Hematopoietic multipotent progenitor cell (in vitro differentiated cells): ENCODE measurements at places on chromosomes 4 and X.

DNA sequence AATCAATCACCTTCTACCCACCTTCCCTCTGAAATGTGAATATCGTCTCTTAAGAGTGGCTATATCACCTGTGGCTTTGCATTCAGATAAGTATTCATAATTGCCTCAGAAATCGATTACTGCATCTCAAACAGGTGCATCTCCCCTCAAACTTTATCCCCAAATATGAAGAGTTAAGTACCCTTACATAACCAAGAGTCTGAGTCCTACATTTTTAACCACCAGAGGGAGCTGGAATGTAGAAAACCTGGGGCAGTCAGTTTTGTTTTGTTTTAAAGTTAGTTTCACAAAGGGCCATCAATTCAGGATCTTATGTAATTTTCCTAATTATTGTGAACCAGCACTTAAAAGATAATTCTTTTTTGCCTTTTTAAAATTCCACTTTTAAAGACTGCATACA lies 5.7 kb downstream of the TCEANC start:
- DNase-seq, result no peak

GRCh38 chrX:153832728-153833127 lies 2.4 kb upstream of the PDZD4 start:
- no peak for DNase-seq

- no peak for DNase-seq
Observed at GRCh38 chrX:3268829-3269228, 77.6 kb downstream of the MXRA5 start.

DNA sequence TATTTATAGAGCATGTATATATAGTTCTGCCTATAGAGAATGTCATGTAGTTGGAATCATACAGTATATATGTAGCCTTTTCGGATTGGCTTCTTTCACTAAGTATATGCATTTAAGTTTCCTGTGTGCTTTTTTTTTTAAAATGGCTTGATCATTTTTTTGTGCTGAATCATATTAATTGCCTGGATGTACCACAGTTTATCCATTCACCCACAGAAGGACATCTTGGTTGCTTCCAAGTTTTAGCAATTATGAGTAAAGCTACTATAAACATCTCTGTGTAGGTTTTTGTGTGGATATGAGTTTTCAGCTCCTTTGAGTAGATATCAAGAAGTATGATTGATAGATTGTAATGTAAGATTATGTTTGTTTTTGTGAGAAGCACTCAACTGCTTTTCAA lies 23.8 kb downstream of the PTTG2 start:
- no peak for DNase-seq

- DNase-seq, result no peak
Observed at GRCh38 chr4:22434895-22435294, 81.0 kb downstream of the ADGRA3 start.

DNA sequence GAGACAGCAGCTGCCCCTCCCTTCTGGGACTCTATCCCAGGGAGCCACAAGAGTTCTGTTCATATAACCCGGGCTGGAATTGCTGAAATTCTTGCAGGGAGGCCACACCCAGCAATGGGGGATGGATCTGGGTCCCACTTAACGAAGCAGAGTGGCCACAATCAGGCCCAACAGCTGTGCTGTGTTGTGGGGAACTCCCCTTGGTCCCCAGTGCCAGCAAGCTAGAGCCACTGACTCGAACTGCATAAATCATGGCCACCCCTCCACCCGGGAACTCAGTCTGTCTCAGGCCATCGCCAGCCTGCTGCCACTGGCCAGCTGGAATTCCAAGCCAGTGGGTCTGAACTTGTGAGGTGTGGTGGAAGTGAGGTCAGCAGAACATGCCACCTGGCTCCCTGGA lies 111.1 kb downstream of the KLF8 start:
- no peak for DNase-seq

GRCh38 chrX:130330706-130331105 lies 9.0 kb upstream of the SLC25A14 start:
- DNase-seq, result peak; percentile 43

DNA sequence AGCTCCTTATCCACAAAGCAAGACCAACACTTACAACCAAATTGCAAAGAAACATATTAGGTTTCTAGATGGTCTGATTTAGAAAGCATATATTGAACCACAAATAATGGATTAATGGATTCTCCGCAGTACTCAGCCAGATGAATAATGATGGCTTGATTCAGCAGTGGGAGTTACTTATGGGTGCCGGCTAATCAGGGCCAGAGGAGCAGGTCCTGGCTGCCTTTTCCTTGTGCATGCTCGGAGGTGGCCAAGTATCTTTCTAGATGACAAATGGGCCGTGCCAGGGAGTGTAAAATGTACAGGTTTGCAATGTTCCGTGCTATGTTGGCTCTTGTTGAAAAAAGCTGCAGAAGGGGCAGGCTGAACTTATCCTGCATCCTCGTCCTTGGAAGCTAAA lies 70.2 kb downstream of the VCX3A start:
- DNase-seq, result no peak

GRCh38 chr4:111675746-111676145 lies 469.5 kb upstream of the FAM241A start:
- no peak for DNase-seq

GRCh38 chrX:142238536-142238935 lies 33.4 kb upstream of the MAGEC2 start:
- no peak for DNase-seq

DNA sequence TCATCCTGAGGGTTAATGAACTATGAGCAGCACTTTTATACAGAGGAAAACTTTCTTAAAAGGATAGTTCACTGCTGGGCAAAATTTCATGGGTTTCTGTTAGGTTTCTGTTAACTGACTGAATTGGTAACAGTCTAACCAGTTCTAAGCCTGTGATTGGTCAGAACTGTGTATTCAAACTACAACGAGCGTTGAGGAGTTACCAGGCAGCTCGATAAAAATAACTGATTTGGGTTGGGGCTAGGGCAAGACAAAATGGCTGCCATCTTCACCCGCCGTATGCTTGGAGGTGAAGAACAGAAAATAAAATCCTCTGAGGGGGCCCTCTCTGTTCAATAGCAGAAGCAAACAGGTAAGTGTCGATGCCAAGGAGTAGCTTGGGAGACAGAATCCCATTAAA lies 22.0 kb downstream of the FAM133A start:
- DNase-seq, result no peak

GRCh38 chr4:87024201-87024600 lies 89.4 kb downstream of the AFF1 start:
- DNase-seq, result no peak

GRCh38 chr4:112975567-112976355 lies 73.7 kb upstream of the ANK2 start:
- no peak for DNase-seq

- DNase-seq, result no peak
Observed at GRCh38 chr4:149702414-149703293, 113.0 kb downstream of the IQCM start.

- no peak for DNase-seq
Observed at GRCh38 chr4:124372916-124373315, 339.6 kb downstream of the ANKRD50 start.

- no peak for DNase-seq
Observed at GRCh38 chr4:70768301-70768948, 46.7 kb downstream of the RUFY3 start.

GRCh38 chrX:133913658-133914388 lies 71.6 kb downstream of the GPC3 start:
- no peak for DNase-seq

DNA sequence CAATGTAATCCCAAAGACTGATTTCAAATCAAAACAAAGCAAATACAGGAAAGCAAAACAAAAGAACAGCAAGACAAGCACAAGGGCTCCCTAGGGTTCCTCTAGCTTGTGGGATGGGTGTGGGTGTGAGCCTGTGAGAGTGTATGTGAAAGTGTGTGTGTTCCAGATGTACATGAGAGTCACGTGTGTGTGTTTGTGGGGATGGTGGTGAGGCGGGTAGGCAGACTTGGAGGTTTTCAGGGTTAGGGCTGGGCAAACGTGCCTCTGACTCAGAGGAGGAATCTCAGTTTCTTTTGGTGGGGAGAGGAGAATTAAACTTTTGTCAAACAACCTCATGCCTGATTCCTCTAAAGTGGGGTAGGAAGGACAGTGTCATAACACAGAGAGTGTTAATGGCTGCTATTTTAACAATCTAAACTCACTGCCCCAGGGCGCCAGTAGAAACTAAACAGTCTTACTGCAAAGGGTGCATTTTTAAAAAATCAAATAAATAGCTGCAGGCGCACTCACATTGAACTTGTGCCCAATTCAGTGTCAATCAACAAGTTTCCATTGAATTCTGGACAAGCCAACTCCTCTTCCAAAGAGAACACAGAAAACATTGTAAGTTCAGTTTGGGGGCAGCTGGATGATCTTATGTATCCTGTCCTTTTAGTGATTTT lies 51.8 kb downstream of the CHRDL1 start:
- DNase-seq, result no peak

GRCh38 chr4:186920992-186921391 lies 197.3 kb upstream of the FAT1 start:
- DNase-seq, result no peak

DNA sequence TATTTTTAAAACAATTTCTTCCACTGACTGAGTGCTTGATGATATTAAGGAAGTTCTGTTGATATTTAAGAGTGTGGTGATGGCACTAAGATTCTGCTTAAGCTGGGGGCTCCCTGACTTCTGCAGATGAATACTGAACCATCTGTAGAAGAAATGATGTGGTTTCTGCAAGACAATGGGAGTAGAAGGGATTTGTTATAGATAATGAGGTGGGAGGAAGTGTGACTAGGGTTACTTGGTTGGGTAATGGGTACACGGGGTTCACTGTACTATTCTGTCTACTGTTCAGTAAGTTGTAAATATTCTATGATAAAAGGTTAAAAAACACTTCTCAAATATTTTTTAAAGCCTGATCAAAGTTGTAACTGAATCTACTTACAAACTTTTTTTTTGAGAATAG lies 60.9 kb upstream of the TXK start:
- DNase-seq, result no peak
